Parietal lobe (tissue), 2 donors: ENCODE measurements at places on chromosomes 6 and 20. TPM values are rescaled to one million over a fixed set of nuclear protein-coding genes. Genes with fewer than 3 reads are reported as not detected.

CTAGE9 gene
- total RNA-seq = not detected

CDS2 gene
- 77.9 TPM for total RNA-seq

CCN2 gene
- 5.6 TPM for total RNA-seq

CST5 gene
- not detected for total RNA-seq

PPIL6 gene
- 24.1 TPM for total RNA-seq

PRRC2A gene
- 94.8 TPM for total RNA-seq
